ENCODE measurements at places on chromosomes 1 and 21.

- no peak for DNase-seq
Measured at GRCh38 chr1:4172644-4173599, 272.9 kb upstream of the C1orf174 start.

DNA sequence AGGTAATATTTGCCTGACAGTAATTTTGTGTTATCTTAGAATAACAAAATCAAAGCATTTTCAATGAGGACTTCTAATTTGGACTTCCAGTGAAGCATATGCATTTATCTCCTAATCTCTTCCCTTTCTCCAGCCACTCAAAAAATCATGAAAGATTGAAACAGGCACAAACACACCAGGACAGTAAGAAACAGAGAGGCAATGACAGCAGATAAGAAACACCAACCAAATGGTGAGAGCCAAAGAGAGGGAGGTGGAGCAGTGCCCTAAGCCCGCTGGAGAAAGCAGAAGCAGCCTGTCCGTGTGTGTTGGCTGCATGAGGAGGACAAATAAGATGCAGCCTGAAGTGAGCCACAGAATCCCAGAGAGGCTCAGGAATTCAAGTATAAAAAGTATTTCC, 39.0 kb downstream of the SLC44A3 start:
- no peak for DNase-seq

DNA sequence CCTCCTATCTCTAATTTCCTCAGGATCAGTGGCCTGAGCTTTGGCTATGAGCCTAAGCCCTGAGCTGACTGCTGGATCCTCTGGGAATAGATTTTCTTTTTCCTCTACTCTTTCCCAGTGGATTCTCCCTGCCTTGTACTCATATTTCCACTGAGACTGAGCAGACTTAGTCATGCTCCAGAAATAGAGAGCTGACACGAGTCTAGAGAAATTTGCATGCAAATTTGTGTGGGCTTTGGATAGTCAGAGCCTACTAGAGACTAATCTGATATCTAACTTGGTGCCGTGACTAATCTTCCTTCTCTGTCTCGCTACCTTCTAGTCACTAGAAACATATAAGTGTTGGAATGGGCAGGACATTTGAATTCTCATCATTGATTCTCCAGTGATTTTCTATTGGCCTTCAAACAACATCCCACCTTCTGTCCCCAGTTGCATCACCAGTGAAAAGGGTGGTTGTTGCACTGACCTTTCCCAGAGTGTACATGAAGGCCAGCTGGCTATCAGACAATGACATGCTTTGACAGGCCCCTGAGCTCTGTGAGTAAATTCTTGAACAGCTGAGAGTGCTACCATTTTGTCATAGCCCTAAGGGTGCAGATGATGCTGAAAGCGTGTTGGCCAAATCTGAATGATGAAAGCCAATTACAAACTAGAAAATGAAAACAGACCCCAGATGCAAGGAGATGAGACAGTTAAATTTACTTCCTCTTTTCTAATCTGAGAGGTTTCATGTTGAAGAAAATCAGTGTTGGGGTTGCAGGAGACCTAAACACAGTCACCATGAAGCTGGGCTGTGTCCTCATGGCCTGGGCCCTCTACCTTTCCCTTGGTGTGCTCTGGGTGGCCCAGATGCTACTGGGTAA, at the start of gene FCRLA:
Gene FCRLA (plus strand): TSS at position 748 of the 866 bp plus-strand sequence. CDS start 36 bp downstream, at position 784.
- DNase-seq = no peak

GRCh38 chr21:14312871-14313270, 70.1 kb downstream of the HSPA13 start:
- no peak for DNase-seq

DNA sequence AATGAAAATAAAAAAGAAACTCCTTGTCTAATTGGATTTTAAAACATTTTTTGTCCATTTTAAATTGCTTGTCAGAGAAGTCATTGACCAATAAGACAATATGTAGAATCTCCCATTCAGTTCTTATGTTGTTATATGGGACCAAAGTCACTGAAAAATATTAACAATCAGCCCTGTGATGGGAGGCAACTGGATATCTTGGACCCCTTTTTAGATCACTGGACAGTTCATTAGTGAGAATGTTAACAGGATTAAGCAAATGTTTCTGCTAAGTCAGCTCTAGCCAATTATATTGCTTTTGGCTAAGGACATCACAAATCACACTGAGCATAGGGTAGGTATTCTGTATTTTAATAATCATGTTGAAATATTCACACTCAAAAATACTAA, 609.1 kb upstream of the USP24 start:
- DNase-seq = no peak

- no peak for DNase-seq
Measured at GRCh38 chr1:81801651-81802456, 1.1 kb downstream of the ADGRL2 start.

Measured in activated CD8-positive, alpha-beta memory T cell treated with anti-CD3 and anti-CD28 coated beads for 48 hours (primary cell).